ENCODE measurements at places on chromosomes 12 and 14. TPM values are rescaled to one million over a fixed set of nuclear protein-coding genes. Genes with fewer than 3 reads are reported as not detected.

- no peak for DNase-seq
Measured at GRCh38 chr12:96870946-96871345, 36.1 kb upstream of the NEDD1 start.

- no peak for DNase-seq
Measured at GRCh38 chr14:51848120-51848519, 12.3 kb upstream of the GNG2 start.

- no peak for DNase-seq
Measured at GRCh38 chr12:103401421-103401820, 94.3 kb downstream of the C12orf42 start.

COX8C gene
- total RNA-seq = 0.43 TPM

GRCh38 chr12:42076976-42077375, 67.7 kb downstream of the GXYLT1 start:
- DNase-seq = no peak
